Activated gamma-delta T cell treated with Interleukin-2 at 50 U/mL for 16 hours (primary cell): ENCODE measurements at places on chromosomes 6 and 20.

GRCh38 chr20:15842872-15843271 lies 730.4 kb downstream of the KIF16B start:
- DNase-seq: no peak

GRCh38 chr20:47821481-47822100 lies 36.3 kb upstream of the SULF2 start:
- DNase-seq: no peak

GRCh38 chr6:53598265-53598907 lies 53.5 kb upstream of the GCLC start:
- no peak for DNase-seq

DNA sequence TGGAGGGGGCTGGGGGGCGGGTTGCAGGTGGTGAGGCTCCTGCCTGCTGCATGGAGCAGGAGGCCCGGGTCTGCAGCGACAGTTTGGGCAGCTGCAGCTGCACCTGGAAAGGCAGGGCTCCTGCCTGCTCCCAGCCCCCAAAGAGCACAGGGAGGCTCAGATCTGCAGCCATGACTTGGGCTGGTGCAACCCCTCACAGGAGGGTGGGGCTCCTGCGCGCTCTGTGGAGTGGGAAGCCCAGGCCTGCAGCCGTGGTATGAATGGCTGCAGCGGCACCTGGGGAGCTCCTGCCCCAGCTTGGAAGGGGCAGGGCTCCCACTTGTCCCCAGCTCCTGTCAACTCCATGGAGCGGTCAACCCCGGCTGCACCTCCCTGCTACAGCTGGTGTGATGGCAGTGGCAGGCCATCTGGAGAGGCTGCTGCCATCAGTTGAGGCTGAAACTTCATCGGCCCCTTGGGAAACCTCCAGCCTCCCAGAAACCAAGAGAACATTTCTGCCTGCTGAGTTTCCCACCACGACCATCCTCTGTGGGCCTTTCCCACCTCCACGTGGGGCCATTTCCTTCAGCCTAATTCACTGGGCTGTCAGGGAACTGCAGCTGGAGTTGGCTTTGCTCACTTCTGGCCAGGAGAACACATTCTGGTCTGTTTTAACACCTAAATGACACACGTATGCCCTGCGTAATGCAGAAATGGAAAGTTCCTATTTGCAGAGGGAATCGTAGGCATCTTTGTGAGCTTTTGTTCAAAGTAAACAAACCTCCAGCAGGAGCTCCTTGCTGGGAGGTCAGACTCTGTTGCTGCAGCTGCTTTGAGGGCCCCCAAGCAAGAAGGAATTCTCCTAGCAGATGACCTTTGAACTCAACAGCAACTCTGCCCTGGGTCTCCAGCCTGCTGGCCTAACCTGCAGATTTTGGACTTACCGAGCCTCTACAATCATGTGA lies 429.0 kb downstream of the PREX1 start:
- DNase-seq: no peak

DNA sequence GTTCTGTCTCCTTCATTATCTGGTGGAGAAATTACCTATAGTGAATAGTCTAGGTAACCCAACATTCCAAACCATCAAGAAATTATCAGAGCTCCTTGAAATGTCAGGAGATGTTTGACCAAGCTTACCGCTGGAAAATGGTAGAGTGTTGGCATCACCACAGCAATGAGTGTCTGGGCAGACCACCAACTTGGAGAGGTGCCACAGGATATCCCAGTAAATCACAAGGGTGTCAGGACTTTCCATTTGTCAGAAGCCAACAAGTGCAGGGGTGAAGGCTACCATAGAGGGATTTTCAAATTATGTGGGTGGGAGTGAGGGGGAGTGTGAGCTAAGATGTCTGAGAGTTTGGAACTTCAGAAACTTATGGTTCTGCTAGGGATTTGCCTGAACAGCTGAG lies 73.2 kb downstream of the VGLL2 start:
- DNase-seq: no peak

DNA sequence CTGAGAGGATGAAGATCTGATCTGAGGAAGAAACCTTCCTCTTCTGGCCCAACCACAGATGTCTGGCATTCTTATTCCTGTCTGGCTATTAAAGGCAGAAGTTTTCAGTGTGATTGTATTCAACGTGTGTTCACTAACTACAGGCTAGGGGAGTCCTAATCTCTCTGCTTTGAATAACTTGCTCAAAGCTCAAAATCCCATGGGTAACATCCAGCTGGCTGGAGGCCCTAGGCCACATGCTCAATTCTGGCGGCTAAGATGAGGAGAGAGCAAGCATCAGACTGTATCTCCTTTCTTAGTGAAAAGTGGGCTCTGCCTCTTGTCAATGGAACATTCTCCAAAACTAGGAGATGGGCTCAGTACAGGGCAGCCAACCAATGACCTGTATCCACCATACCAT lies 478.0 kb downstream of the KIF16B start:
- no peak for DNase-seq

GRCh38 chr20:22268675-22269074 lies 315.7 kb downstream of the FOXA2 start:
- no peak for DNase-seq

GRCh38 chr6:63802606-63803206 lies 167.1 kb downstream of the PHF3 start:
- no peak for DNase-seq

DNA sequence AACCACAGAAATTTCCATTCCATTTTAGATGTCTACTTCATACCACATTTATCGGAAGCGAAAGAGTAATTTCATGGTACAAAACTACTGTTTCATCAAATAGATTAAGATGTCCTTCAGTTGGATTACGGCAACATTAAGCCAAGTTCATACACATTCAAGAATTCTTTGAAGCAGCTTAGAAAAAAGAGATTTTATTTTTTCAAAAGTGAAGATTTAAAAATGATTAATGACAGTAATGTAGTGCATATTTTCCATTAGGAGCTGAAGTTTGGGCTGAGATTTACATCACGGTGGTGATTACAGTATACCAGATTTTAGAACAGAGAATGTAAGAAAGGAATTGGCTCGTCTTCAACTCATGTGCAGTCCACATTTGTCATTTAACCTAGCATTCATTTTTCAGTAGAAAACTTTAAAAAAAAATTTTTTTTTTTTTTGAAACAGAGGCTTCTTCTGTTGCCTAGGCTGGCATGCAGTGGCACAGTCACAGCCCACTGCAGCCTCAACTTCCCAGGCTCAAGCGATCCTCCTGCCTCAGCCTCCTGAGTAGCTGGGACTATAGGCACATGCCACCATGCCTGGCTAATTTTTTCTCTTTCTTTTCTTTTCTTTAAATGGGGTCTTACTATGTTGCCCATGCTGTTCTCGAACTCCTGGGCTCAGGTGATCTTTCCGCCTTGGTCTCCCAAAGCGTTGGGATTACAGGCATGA lies 1.9 kb downstream of the SYNJ2 start:
- no peak for DNase-seq

- no peak for DNase-seq
Observed at GRCh38 chr20:2756056-2756611, 44.3 kb downstream of the CPXM1 start.

GRCh38 chr20:39248862-39249485 lies 286.8 kb downstream of the DHX35 start:
- DNase-seq: no peak

- DNase-seq: no peak
Observed at GRCh38 chr6:138765896-138766655, 7.5 kb upstream of the CCDC28A start.

DNA sequence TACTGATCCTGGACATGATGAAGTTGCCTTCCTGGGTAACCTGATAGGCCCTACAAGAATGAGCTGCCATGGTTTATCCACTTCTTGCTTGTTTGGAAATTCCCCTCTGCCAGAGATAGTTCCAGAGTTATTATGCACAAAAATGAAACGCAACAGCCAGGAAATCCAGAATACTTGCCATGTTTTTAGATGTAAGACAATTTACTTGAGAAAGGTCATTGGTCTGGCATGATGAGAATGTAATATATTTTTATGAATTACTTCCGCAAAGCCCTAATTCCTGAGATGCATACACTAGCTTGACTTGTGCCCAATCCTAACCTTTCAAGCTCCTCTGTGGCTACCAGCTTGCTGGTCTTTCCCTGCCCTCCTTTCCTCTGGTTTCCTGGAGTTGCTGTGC lies 27.9 kb upstream of the NT5E start:
- no peak for DNase-seq

DNA sequence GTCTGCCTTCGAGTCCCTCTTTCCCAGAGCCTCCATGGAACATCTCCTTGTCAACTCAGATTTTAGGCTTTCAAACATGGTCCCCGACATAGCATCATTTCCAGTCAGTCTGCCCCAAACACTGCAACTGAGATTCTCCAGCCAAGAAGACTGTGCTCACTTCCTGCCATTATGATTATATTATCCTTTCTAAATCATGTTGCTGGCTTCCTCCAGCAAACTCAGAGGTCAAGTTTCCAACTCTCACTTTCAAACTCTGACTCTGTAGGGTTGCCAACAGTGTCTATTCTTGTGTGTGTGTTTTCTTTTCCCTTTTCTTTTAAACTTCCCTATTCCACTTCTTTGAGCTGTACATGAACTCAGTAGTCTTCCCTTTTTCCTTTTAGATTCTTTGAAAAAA lies 61.2 kb upstream of the TRAF3IP2 start:
- no peak for DNase-seq

DNA sequence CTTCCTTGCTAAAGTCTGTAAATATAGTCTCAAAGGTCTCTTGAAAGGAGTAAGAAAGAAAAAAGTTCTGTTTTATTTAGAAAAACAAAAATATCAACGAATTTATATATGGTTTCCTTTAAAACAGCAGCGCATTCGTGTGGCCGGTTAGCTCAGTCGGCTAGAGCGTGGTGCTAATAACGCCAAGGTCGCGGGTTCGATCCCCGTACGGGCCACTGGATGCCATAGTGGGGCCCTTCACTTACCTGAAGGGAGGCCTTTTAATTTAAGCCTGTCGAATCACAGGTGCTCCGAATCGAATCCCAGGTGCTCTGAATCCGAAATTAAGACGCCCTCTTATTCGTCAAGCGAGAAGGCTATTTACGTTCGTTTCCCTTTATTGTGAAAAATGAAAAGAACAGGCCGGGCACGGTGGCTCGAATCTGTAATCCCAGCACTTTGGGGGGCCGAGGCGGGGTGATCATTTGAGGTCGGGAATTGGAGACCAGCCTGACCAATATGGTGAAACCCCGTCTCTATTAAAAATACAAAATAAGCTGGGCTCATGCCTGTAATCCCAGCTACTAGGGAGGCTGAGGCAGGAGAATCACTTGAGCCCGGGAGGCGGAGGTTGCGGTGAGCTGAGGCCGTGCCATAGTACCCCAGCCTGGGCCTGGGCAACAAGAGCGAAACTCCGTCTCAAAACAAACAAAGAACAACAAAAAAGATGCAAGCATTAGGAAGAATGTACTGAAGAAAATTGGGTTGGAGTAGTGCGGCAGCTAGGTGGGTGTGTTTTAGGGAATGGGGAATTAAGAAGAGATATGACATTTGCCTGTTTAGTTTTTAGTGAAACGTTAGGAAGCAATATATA lies 195.8 kb upstream of the ZNF184 start:
- no peak for DNase-seq

GRCh38 chr6:112429226-112429625 lies 82.1 kb downstream of the RFPL4B start:
- no peak for DNase-seq
